ENCODE measurements at places on chromosomes 3 and 15. TPM values are rescaled to one million over a fixed set of nuclear protein-coding genes. Genes with fewer than 3 reads are reported as not detected.

The SLC9C1 gene
- 0.07 TPM for polyA plus RNA-seq

The UNC13C gene
- 0.79 TPM for polyA plus RNA-seq

The PPP1R14D gene
- polyA plus RNA-seq, result not detected

- no peak for DNase-seq
Observed at GRCh38 chr3:12910356-12911099, 69.2 kb upstream of the RPL32 start.

GRCh38 chr3:79973917-79974595 lies 206.3 kb upstream of the ROBO1 start:
- no peak for DNase-seq

GRCh38 chr15:93942269-93942694 lies 289.1 kb upstream of the MCTP2 start:
- DNase-seq, result no peak

GRCh38 chr3:133254716-133255115 lies 145.1 kb upstream of the BFSP2 start:
- DNase-seq, result no peak

DNA sequence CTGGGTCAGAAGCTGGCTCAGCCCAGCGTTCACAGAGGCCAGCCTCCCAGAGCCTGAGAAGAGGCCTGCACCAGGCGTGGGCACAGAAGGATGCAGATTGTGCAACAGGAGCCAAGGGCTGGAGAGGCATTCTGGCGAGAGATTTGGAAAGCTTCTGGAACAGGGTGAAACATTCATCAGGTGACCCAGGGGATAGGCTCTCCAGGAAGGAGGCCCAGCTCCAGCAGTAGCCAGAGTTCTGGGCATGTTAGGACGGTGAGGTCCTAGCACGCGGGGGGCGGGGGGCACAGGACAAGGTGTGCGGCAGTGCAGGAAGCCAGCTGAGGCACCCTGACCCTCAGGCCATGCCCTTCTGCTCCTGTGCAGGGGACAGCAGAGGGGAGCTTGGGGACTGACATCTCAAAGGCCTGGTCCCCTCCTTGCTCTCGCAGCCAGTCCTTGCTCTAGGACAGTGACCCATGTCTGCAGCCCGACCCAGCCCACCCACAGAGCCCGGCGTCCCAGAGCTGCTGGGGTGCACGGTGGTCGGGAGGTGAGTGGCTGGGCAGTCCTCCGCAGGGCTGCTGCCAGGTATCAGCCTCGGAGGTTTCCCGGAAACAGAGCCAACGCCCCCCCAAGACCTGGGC lies 111.7 kb upstream of the KLF13 start:
- DNase-seq, result peak; percentile 24
